ENCODE measurements at places on chromosomes 12 and 14. TPM values are rescaled to one million over a fixed set of nuclear protein-coding genes. Genes with fewer than 3 reads are reported as not detected.

The B4GALNT1 gene
- 19.5 TPM for total RNA-seq

The ADAM21 gene
- total RNA-seq, result not detected

The CDCA3 gene
- 67.9 TPM for total RNA-seq

The CPM gene
- total RNA-seq, result not detected

The GLS2 gene
- total RNA-seq, result 0.30 TPM

The C12orf43 gene
- total RNA-seq, result 25.3 TPM

The GPATCH2L gene
- total RNA-seq, result 73.1 TPM
